ENCODE measurements at places on chromosomes 11 and 22. TPM values are rescaled to one million over a fixed set of nuclear protein-coding genes. Genes with fewer than 3 reads are reported as not detected.
A peak's percentile ranks its signal among the peaks of the same experiment; 100 is the strongest.

OR52B4 gene
- total RNA-seq = not detected

SCGB2A2 gene
- not detected for total RNA-seq

ACRV1 gene
- not detected for total RNA-seq

ARHGAP20 gene
- total RNA-seq = 0.97 TPM

ANKK1 gene
- total RNA-seq = not detected

OR8U1 gene
- not detected for total RNA-seq

KDELR3 gene
- total RNA-seq = 197 TPM

GALNT18 gene
- total RNA-seq = 5.6 TPM

APOA1 gene
- not detected for total RNA-seq

CCDC88B gene
- 1.8 TPM for total RNA-seq

TST gene
- 44.5 TPM for total RNA-seq

DNA sequence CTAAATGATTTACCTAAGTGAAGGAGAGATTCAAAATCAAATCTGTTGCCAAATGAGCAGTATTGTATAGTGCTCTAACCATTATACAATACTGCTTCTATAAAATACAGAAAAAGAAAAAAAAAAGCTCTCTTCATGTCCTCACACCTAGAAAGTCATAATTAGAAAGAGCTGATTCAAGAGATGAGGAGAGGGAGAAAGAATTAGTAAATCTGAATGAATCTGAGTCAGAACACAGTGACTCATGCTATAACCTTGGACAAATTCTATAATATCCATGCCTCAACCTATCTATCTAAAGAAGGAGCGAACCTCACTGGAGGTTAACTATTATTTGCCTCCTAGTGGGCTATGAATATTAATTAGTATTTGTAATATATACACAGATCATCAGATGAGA is 29.4 kb downstream of the AMBRA1 start:
- no peak overlapping the region for H3K4me3 ChIP-seq
- no peaks in the 10 kb centered on the region for H3K36me3 ChIP-seq
- no peaks in the 10 kb centered on the region for H3K27me3 ChIP-seq
- peaks cover 30% of the 10 kb centered on the region for H3K4me1 ChIP-seq
- peak; percentile 74 for DNase-seq
- H3K27ac ChIP-seq = peak overlapping the region; percentile 15

DNA sequence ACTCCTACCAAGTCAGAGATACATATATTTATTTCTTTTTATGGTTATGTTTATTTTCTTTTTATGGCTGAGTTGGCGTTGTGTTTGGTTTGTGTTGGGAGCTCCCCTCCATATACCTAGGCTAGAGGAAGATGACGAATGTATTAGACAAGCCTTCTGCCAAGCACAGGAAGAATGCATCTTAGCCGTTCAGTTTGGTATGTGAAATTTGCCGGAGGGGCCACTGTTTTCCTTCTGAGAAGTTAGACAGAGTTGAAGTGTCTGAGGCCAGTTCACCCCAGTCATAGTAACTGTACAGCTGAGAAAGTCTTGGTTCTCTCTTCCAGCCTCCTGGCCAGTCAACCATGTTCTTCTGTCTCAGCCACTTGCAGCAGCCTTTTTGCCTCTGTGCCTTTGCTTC is 29.8 kb downstream of the TEAD1 start:
- H3K27me3 ChIP-seq = no peaks in the 10 kb centered on the region
- H3K36me3 ChIP-seq = peaks cover 3% of the 10 kb centered on the region
- peaks cover 22% of the 10 kb centered on the region for H3K4me1 ChIP-seq
- H3K4me3 ChIP-seq = no peak overlapping the region
- DNase-seq = no peak
- no peak overlapping the region for H3K27ac ChIP-seq

GRCh38 chr11:1050581-1051355 is 14.2 kb upstream of the MUC6 start:
- peak; percentile 81 for DNase-seq
- H3K4me3 ChIP-seq = no peak overlapping the region
- peaks cover 28% of the 10 kb centered on the region for H3K27me3 ChIP-seq
- H3K36me3 ChIP-seq = no peaks in the 10 kb centered on the region
- H3K27ac ChIP-seq = no peak overlapping the region
- no peaks in the 10 kb centered on the region for H3K4me1 ChIP-seq

- H3K27ac ChIP-seq = peak overlapping the region; percentile 83
- no peaks in the 10 kb centered on the region for H3K36me3 ChIP-seq
- DNase-seq = peak; percentile 98
- peaks cover 25% of the 10 kb centered on the region for H3K4me1 ChIP-seq
- no peak overlapping the region for H3K4me3 ChIP-seq
- H3K27me3 ChIP-seq = no peaks in the 10 kb centered on the region
These were observed 128.6 kb downstream of the SLC17A6 start for GRCh38 chr11:22466809-22467208.

GRCh38 chr11:75481922-75482606 is 43.7 kb downstream of the GDPD5 start:
- DNase-seq = no peak
- H3K4me1 ChIP-seq = no peaks in the 10 kb centered on the region
- H3K36me3 ChIP-seq = no peaks in the 10 kb centered on the region

GRCh38 chr11:79054636-79055035 is 386.2 kb downstream of the TENM4 start:
- peaks cover 9% of the 10 kb centered on the region for H3K27me3 ChIP-seq
- DNase-seq = peak; percentile 25
- peaks cover 16% of the 10 kb centered on the region for H3K4me1 ChIP-seq
- H3K4me3 ChIP-seq = no peak overlapping the region

GRCh38 chr11:15145615-15146014 is 30.9 kb downstream of the INSC start:
- H3K4me3 ChIP-seq = no peak overlapping the region
- H3K36me3 ChIP-seq = no peaks in the 10 kb centered on the region
- H3K4me1 ChIP-seq = peaks cover 35% of the 10 kb centered on the region
- no peaks in the 10 kb centered on the region for H3K27me3 ChIP-seq
- peak overlapping the region; percentile 91 for H3K27ac ChIP-seq

- no peak overlapping the region for H3K4me3 ChIP-seq
- no peak overlapping the region for H3K27ac ChIP-seq
- H3K4me1 ChIP-seq = no peaks in the 10 kb centered on the region
- no peaks in the 10 kb centered on the region for H3K36me3 ChIP-seq
These were observed 97.5 kb downstream of the LUZP2 start for GRCh38 chr11:24594401-24594800.

GRCh38 chr11:68776442-68777235 is 25.3 kb upstream of the TESMIN start:
- no peak for DNase-seq
- H3K27me3 ChIP-seq = no peaks in the 10 kb centered on the region
- no peak overlapping the region for H3K27ac ChIP-seq
- H3K4me3 ChIP-seq = no peak overlapping the region
- H3K4me1 ChIP-seq = no peaks in the 10 kb centered on the region

DNA sequence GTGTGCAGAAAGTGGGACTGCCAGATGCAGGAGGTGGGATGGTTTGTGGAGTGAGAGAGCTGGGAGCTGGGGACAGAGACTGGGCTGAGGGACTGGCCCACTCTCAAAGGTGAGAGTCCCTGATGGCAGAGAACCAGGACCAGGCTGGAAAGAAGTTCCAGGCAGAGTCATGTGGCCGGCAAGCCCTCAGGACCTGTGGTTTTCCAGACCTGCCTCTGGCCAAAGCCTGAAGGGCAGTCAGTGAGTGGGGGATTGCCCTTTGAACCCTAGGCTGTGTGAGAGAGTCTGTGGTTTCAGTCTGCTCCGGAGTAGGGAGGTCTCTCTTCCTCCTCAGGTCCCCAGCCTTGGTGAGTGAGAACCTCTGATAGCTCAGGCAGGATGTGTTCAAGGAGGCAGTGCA is 17.0 kb downstream of the KCNC1 start:
- H3K4me3 ChIP-seq = no peak overlapping the region
- H3K27me3 ChIP-seq = peaks cover 16% of the 10 kb centered on the region
- H3K27ac ChIP-seq = no peak overlapping the region
- H3K36me3 ChIP-seq = no peaks in the 10 kb centered on the region
- H3K4me1 ChIP-seq = no peaks in the 10 kb centered on the region

GRCh38 chr11:107408762-107409211 is 48.8 kb downstream of the CWF19L2 start:
- no peak for DNase-seq
- H3K4me1 ChIP-seq = no peaks in the 10 kb centered on the region
- no peaks in the 10 kb centered on the region for H3K27me3 ChIP-seq
- no peaks in the 10 kb centered on the region for H3K36me3 ChIP-seq
- H3K27ac ChIP-seq = no peak overlapping the region

GRCh38 chr11:14190992-14191778 is 167.8 kb downstream of the RRAS2 start:
- H3K4me1 ChIP-seq = no peaks in the 10 kb centered on the region
- no peaks in the 10 kb centered on the region for H3K36me3 ChIP-seq
- H3K27me3 ChIP-seq = 0 out of 2 replicates have a peak, but pooled peaks cover 6% of the 10 kb centered on the region
- H3K4me3 ChIP-seq = no peak overlapping the region
- DNase-seq = no peak
- no peak overlapping the region for H3K27ac ChIP-seq

GRCh38 chr11:69491071-69492031 is 9.9 kb downstream of the LINC01488 start:
- H3K36me3 ChIP-seq = no peaks in the 10 kb centered on the region
- no peak overlapping the region for H3K27ac ChIP-seq
- H3K4me3 ChIP-seq = no peak overlapping the region

DNA sequence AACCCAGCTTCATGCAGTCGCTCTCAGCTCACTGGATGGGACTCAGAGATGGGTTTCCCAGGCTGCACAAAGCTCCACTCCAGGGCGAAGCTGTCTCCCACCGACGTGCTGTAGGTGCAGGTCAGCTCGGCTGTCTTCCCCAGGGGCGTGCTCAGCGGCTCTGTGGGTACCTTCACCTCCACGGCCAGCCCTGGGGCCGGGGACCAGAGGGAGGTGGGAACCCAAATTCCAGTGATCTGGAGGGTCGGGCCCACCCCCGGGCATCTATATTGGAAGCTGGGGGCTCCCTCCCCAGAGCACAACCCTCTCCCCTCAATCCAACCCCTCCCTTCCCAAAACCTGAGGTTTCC is 689 bp downstream of the VSIG2 start:
- H3K4me1 ChIP-seq = no peaks in the 10 kb centered on the region
- peaks cover 35% of the 10 kb centered on the region for H3K27me3 ChIP-seq
- no peak overlapping the region for H3K4me3 ChIP-seq
- H3K27ac ChIP-seq = no peak overlapping the region
- no peak for DNase-seq

- H3K27me3 ChIP-seq = no peaks in the 10 kb centered on the region
- no peak overlapping the region for H3K27ac ChIP-seq
- H3K36me3 ChIP-seq = no peaks in the 10 kb centered on the region
These were observed 27.6 kb downstream of the TENM4 start for GRCh38 chr11:79413268-79413667.

DNA sequence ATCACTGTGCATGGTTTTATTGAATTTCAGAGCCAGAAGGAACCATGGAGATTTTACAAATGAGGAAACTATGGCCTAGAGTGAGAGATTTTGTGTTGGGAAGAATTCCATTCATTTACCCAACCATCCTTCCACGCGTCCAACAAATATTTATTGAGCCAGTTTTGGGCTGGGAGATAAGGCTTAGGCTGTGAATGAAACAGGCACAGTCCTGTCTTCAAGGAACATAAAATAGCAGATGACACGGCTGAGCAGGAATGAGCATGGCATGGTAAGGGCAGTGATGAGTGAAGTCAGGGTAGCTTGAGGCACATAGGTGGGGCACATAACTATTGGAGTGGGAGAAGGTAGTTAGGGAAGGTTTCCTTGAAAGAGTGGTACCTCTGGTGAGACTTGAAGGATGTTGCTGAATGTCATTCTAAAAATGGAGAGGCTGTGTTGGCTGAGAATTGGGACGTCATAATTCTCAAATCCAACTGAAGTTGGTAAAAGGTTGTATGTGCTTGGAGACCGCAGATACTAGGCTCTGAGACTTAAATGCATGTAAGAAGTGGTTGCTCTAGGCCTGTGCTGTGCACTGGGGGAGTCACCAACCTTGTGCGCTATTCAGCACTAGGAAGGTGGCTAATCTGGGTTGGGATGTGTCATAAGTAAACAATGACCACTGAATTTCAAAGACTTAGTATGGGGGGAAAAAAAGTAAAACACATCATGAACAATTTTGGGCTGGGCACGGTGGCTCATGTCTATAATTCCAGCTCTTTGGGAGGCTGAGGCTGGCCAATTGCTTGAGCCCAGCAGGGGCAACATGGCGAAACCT is 51.9 kb downstream of the TEAD1 start:
- H3K27ac ChIP-seq = peak overlapping the region; percentile 23
- no peaks in the 10 kb centered on the region for H3K27me3 ChIP-seq
- peaks cover 59% of the 10 kb centered on the region for H3K4me1 ChIP-seq

DNA sequence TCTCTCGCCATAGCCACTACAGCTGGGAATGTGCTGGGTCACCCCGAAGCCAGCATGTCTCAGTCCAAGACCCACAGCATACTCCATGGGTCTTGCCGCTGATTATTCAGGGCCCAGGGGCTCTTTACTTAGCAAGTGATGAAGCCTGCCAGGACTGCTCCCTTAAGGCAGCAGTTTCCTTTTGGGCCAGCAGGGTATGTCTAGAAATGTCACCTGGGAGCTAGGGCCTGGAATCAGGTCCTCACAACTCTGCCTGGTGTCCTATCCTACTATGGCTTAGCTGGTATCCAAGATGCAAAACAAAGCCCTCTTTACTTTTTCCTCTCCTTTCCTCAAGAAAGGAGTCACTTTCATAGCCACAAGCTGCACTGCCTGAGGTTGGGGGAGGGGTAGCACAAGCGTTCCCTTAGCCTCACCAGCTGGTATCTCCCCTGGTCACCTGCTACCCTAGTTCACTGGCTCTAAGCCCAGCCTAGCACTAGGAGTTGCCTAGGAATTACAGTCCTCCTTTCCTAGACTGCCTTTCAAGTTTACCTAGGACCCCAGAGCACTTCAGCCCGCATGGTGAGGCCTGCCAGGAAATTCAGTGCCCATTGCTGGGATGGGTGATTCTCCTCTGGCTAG is 22.6 kb upstream of the NCR3LG1 start:
- no peak overlapping the region for H3K27ac ChIP-seq
- H3K4me3 ChIP-seq = no peak overlapping the region
- no peaks in the 10 kb centered on the region for H3K27me3 ChIP-seq
- no peaks in the 10 kb centered on the region for H3K4me1 ChIP-seq
- H3K36me3 ChIP-seq = peaks cover 15% of the 10 kb centered on the region

GRCh38 chr22:47739291-47740015 is 977.0 kb downstream of the TBC1D22A start:
- no peaks in the 10 kb centered on the region for H3K36me3 ChIP-seq
- no peak overlapping the region for H3K4me3 ChIP-seq
- no peaks in the 10 kb centered on the region for H3K4me1 ChIP-seq
- no peak for DNase-seq

- DNase-seq = peak; percentile 81
- H3K36me3 ChIP-seq = no peaks in the 10 kb centered on the region
- peak overlapping the region; percentile 24 for H3K4me3 ChIP-seq
These were observed 51.8 kb downstream of the MICAL3 start for GRCh38 chr22:17972385-17973191.

DNA sequence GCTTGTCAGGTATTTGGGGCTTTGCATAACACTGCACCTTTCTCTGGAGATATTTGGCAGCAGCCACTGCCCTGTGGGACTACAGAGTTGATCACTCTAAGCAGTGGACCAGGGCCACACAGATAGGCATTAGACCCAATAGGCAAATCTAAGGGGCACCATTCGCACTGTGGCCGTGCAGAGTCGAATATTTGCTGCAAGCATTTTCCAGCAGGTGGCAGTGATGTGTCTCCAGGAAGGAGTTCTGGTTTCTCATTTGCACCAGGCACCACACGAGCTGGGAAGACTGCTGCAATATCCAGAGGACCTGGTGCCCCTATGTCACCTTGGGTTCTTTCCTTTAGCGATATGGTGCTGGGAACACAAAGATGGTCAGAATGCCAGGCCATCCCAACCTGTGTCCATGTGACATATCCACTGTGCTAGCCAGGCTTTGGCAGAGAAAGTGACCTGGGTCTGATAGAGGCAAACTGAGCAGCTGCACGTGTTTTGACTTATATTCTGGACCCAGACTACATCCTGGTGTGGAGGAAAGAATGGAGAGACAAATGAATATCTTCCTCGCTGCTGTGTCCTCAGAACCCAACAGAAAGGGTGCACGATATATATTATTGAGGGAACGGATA is 318.7 kb downstream of the BUD13 start:
- H3K4me1 ChIP-seq = no peaks in the 10 kb centered on the region
- no peak overlapping the region for H3K27ac ChIP-seq
- no peaks in the 10 kb centered on the region for H3K36me3 ChIP-seq
- peaks cover 6% of the 10 kb centered on the region for H3K27me3 ChIP-seq
- DNase-seq = peak; percentile 68
